Activated T-cell treated with anti-CD3 and anti-CD28 coated beads, Interleukin-2, amount 50 U/mL, for 24 hours (primary cell): ENCODE measurements at places on chromosomes 1 and 21.

DNA sequence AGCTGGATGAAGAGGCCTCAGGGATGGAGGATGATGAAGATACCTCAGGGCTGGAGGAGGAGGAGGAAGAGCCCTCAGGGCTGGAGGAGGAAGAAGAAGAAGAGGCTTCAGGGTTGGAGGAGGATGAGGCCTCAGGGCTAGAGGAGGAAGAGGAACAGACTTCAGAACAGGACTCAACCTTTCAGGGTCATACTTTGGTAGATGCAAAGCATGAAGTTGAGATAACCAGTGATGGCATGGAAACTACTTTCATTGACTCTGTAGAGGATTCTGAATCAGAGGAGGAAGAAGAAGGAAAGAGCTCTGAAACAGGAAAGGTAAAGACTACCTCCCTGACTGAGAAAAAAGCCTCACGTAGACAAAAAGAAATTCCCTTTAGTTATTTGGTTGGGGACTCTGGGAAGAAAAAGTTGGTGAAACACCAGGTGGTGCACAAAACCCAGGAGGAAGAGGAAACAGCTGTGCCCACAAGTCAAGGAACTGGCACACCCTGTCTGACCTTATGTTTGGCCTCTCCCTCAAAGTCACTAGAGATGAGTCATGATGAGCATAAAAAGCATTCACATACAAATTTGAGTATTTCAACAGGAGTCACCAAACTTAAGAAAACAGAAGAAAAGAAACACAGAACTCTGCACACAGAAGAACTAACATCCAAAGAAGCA lies 15.4 kb downstream of the L1TD1 start:
- DNase-seq, result no peak

DNA sequence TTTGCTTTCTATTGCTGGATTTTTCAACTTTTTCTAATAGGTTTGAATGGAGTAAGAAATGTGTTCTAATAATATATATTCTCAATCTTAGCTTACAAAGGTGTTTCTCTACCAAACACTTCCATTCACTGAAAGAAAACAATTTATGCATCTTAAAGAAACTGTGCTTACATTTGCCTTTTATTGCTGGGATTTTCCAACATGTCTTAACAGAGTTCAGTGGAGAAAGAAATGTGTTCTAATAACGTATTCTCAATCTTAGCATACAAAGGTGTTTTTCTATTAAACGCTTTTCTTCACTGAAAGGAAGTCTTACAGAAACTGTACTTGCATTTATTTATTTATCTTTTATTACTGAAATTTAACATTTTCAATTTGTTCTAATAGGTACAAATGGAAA lies 5.6 kb downstream of the CD53 start:
- no peak for DNase-seq

DNA sequence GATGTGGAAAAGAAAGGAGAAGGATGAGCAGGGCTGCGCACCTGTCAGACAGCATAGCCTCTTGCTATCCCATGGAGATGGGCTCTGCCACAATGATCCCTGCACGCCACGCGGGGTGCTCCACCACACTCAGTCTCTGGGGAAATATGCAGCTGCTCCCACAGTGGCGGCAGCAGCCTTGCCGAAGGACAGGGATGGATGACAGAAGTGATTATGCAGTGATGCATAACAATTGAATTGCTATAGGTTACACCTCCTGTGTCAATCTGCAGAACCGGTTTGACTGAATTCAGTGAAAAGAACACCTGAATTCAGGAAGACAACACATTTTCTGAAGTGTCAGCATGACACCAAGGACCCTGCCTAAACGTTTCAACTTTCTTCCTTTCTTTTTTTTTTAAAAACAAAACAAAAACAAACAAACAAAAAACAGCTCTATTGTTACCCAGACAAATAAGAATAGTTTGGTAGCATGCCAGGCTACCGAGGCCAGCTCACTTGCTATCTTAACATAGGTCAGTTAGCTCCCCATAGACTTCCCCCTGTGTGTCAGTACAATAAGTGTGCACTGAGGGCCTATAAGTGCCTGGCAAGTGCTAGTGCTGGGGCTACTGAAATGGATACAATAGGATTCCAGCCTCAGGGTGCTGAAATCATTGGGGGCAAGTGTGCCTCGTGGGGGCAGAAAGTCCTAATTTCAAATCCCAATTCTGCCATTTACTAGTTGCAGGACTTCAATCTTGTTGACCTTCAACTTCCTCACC lies 127.6 kb upstream of the LMO4 start:
- DNase-seq, result no peak

DNA sequence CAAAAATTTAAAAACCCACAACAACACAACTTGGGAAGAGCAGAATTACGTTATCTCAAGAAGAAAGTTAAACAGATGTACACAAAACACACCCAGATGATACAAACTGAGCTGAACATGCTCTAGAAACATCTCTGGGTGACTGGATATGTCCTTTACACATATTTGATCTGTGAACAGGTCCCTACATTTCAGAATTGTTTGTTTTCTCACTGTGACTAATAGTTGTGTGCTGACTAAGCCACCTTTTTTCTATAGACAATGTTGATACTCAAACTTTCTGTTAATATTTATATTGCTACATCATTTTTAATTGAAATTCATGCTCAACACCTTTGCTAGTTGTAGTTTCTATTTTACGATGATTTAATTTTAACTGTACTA lies 1.0 kb upstream of the F11R start:
- DNase-seq, result no peak

DNA sequence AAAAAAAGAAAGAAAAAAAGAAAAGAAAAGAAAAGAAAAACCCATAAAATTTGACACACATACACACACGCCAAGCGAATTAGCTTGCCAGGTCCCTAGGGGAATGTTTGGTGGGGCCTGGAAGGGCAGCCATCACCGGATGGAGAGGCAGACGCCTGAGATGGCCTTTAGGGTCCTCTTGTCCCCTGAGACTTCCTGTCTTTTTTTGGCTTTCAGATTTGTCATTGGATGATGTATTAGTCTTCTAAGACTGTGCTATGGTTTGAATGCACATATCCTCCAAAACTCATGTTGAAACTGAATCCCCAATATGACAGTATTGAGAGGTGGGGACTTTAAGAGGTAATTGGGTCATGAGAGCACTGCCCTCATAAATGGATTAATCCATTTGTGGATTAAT lies 211.8 kb downstream of the TOMM20 start:
- peak; percentile 13 for DNase-seq
